Karpas-422 (cell line): ENCODE measurements at places on chromosomes 3 and 15. TPM values are rescaled to one million over a fixed set of nuclear protein-coding genes. Genes with fewer than 3 reads are reported as not detected.
A peak's percentile ranks its signal among the peaks of the same experiment; 100 is the strongest.

Gene INKA1
- 5.7 and 9.8 TPM in 2 replicates for total RNA-seq

- DNase-seq: no peak
Observed at GRCh38 chr3:194069421-194070219, 66.3 kb upstream of the HES1 start.

Gene GOLGA8Q
- not detected in 2 replicates for total RNA-seq

- DNase-seq: no peak
Observed at GRCh38 chr3:171123915-171124314, 97.4 kb upstream of the SLC2A2 start.

Gene SLC9C1
- 1.1 TPM in 1 of 2 replicates, not detected in the other for total RNA-seq

Gene PLXND1
- 0.52 TPM in 1 of 2 replicates, not detected in the other for total RNA-seq

- no peak for DNase-seq
Observed at GRCh38 chr3:12278566-12278965, 10.3 kb upstream of the PPARG start.

GRCh38 chr3:117019082-117019713 is 309.6 kb downstream of the TUSC7 start:
- DNase-seq: peak; percentile 80

GRCh38 chr15:65991721-65992483 is 122.6 kb downstream of the RAB11A start:
- DNase-seq: no peak

GRCh38 chr15:26974120-26974780 is 3.3 kb downstream of the GABRG3 start:
- peak; percentile 57 for DNase-seq

DNA sequence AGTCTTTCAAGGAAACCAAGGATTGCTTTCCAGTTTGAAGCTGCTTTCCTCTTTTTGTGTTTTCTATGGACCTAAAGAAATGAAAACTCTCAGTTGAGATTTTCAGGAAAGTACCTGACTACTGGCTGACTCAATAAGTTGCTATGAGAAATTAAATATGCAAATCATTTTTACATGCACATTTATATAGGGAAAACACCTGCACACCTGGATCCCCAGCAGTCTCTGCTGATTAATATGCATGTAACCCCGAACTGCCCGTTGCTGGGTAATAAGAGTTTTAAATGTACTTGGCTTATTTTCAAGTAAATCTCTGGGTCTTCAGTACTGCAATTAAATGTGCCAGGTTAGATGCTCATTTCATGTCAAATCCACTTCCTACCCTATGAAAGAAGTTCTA is 77.2 kb downstream of the KBTBD8 start:
- DNase-seq: no peak

DNA sequence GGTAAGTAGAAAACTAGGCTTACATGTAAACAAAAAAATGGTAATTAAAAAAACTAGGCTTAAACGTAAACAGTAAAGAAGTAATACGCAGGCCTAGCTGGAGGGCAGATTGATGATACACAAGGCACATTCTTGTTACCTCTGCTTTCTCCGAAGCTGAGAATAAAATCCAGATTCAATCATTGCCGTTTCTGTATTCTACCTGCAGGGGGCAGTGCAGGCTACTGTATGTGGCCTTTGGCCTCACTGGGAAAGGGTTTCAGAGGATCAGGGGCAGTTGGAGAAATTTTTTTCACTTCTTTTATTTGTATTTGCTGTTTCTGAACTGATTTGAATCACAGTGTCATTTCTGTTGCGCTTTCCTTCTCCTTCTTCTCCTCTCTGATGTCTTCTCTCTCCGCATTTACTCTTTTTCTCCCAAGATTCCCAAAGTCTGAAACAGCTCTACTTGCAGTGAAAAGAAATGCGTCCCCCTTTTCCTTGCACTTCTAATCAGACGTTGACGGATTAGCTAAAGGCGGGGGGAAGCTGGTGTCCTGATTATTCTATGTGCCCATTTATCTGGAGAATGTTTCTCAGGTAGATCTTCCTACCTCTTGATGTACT is 67.1 kb upstream of the MCTP2 start:
- peak; percentile 89 for DNase-seq

GRCh38 chr15:101531170-101531569 is 41.7 kb upstream of the PCSK6 start:
- no peak for DNase-seq

DNA sequence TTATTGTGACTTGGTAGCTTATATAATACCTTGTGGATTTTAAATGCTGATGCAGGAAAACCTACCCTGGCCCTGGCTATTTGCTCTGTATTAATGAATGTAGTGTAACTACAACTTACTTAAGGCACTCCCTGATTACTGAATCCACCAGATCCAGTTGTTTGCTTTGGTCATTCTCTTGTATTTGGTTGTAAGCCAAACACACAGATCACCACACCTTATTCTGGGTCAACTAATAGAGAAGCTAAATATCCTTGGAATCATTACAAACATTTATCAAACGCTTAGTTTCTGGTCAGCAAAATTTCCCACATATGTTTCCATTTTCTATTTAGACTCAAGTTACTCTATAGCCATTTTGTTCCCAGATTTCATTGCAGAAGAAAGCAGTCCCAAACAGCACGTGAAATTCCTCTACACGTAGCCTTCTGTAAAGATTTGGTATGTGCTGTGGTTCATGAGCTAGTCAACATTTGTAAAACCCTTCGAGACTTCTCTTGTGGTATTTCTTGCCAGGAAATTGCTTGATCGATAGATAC is 322.6 kb downstream of the MEX3B start:
- no peak for DNase-seq

GRCh38 chr3:72165317-72165716 is 380.4 kb upstream of the PROK2 start:
- DNase-seq: no peak

DNA sequence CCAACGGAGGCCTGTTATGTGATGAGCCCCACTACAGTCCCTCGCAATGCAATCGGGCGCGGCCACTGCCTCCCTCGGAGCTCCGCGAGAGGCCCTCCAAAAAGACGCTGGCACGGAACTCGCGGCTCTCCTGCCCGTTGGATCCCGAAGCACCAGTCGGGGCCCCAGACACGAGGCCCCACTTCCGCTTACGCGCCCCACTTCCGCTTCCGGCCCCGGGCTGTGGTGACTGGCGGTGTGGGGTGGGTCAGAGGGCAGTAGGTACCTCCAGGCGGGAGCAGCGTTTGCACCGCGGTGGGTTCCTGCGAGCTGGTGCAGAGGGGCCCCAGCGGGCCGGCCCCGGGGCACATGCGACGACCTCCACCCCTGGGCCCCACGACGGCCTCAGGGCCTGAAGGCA is at the start of gene TOPAZ1:
TSS of gene TOPAZ1 (plus strand) at position 181 of the 400 bp plus-strand sequence. CDS start at position 349, 168 bp downstream.
- DNase-seq: no peak

- DNase-seq: no peak
Observed at GRCh38 chr15:98983334-98983733, 24.3 kb downstream of the PGPEP1L start.

Gene CYP8B1
- not detected in 2 replicates for total RNA-seq

GRCh38 chr15:70795311-70795665 is 31.9 kb upstream of the UACA start:
- no peak for DNase-seq

Gene CPA3
- not detected in 2 replicates for total RNA-seq

Gene LMAN1L
- total RNA-seq: 3.3 and 4.3 TPM in 2 replicates

Gene EPB42
- total RNA-seq: not detected in 2 replicates

Gene ELL3
- total RNA-seq: 522 and 565 TPM in 2 replicates

Gene SKOR1
- total RNA-seq: 0.43 and 0.45 TPM in 2 replicates

DNA sequence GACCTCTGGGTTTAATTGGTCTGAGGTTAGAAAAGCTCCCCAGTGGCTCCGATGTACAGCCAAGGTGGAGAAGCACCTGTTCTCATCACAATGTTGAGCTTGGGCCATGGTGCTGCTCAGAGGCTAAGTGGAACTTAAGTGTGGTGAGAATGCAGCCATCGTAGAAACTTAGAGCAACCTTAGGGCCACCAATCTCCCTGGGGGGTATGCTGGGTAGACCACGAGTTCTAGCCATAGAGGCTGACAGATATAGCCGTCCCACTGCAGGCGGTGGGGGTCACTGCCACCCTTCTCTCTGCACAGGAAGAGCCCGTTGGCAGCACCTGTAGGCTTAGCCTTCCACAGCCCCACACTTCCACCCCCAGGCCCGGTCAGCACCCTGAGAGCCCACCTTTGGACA is 38.0 kb downstream of the MGLL start:
- peak; percentile 71 for DNase-seq

DNA sequence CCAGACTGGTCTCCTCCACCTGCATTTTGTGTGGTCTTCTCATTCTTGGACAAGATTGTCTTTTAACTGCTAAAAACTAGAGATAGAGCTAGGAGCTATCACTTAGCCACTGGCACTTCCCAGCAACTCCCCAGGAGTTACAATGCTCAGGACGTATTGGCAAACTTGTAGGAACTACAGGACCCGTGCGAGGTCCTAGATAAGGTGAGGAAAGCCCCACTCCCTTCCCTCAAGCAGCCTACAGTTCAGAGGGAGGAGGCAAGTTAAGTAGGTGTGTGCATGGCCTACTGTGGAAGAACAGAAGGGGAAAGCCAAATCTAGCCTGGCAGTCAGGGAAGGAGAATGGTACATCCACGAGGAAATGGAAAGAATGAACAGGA is 504.7 kb upstream of the PROK2 start:
- no peak for DNase-seq

GRCh38 chr3:25043749-25044148 is 384.3 kb upstream of the RARB start:
- no peak for DNase-seq

Gene ITIH4
- total RNA-seq: 11.1 and 14.3 TPM in 2 replicates

GRCh38 chr3:187769771-187770170 is 24.5 kb upstream of the BCL6 start:
- no peak for DNase-seq

DNA sequence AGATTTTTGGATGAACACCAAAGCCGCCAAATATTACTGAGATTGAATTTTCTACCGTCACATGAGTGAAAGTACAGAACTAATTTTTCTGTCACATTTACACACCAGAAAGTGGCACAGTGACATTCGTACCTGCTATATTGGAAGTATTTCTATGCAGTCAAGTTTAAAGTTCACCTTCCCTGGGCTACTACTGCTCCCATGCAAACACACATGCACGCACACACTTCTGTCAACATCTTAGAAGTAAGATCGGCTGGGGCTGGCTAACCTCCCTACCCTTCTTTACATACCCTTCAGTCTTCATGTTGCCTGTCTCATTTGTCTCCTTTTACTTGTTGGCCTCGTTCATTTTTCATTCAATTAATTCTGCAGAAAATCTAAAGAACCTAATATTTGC is 19.0 kb upstream of the TM4SF1 start:
- DNase-seq: no peak

Gene OR5H14
- total RNA-seq: not detected in 2 replicates

DNA sequence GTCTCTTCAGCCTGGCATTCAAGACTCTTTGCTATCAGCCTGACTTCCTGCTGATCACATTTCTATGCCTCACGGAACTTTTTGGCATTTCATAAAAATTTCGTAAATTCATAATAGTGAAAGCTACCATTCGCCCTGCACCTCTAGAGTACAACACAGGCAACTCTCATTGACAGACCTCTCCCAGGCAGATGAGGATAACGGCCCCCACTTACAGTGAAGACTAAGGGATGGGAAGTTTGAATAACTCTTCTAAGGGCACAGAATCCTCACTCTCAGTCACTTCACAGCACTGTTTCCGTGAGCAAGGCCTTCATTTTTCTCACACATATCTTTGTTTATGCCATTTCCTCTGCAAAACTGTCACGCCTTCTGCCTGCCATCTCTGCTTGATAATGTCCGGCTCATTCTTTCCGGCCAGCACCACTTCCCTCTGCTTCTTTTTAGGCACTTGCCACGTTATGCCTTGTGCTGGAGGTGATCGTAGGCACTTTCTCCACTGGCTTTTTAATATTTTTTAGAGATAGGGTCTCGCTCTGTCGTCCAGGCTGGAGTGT is 224.1 kb upstream of the HES1 start:
- no peak for DNase-seq

DNA sequence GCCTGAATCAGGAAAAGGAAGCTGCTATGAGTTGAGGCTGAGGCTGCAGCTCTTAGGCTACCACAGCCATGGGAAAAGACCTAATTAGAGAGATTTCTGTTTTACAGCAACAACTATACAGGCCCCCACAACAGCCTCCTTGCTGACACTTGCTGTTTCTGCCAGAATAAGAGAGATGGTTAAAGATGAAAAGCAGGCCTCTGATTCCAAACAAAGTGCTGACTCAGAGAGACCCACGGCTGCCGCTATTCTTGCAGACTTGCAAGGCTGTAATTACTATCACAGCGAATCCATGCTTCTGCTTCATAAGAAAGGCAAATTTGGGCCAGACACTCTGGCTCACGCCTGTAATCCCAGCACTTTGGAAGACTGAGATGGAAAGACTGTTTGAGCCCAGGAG is 41.8 kb downstream of the MCF2L2 start:
- no peak for DNase-seq

DNA sequence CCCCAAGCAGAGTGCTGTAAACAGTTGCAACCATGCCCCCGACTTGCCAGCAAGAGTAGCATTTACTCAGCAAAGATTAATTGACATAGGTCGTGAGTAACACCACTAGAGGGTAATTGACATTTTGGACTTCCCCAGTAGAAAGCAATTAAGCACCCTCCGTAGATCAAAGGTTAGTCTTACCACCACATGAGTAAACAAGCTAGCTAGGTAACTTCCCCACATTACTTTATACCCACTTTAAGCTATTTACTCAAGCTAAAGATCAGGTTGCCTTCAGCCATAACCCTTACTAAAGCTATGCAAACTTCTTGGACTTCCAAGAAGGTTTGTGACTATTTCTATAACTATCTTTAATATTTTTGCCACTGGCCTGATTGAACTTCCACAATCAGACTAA is 1072.7 kb downstream of the OTOL1 start:
- DNase-seq: no peak

Gene SETMAR
- total RNA-seq: 6.0 and 16.9 TPM in 2 replicates
